ENCODE measurements at places on chromosomes 6 and 20.
A peak's percentile ranks its signal among the peaks of the same experiment; 100 is the strongest.

GRCh38 chr6:11224252-11224965, 8.1 kb downstream of the NEDD9 start:
- no peak for DNase-seq

DNA sequence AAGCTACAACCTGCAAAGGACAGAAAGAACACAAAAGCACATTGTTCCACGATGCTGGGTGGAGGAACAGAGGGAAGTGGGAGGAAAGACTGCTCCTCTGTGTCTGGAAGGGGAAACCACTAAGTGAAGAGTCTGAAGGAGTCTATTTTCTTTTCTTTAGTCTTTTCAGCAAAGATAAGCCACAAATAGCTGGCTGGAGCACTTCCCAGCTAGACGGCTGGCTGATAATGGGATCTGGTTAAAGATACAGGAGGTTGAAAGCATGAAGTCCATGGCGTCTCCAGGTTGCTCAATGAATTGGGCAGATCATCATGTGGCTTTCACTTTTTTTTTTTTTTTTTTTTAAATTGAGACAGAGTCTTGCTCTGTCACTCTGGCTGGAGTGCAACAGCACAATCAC, 154.0 kb upstream of the KCNG1 start:
- DNase-seq: no peak

- DNase-seq: no peak
Measured at GRCh38 chr6:33147807-33148666, 44.2 kb downstream of the COL11A2 start.

GRCh38 chr6:87905101-87905641, 142.5 kb upstream of the SPACA1 start:
- DNase-seq: peak; percentile 35

- DNase-seq: peak; percentile 57
Measured at GRCh38 chr6:43506667-43507471, 3.3 kb downstream of the LRRC73 start.

DNA sequence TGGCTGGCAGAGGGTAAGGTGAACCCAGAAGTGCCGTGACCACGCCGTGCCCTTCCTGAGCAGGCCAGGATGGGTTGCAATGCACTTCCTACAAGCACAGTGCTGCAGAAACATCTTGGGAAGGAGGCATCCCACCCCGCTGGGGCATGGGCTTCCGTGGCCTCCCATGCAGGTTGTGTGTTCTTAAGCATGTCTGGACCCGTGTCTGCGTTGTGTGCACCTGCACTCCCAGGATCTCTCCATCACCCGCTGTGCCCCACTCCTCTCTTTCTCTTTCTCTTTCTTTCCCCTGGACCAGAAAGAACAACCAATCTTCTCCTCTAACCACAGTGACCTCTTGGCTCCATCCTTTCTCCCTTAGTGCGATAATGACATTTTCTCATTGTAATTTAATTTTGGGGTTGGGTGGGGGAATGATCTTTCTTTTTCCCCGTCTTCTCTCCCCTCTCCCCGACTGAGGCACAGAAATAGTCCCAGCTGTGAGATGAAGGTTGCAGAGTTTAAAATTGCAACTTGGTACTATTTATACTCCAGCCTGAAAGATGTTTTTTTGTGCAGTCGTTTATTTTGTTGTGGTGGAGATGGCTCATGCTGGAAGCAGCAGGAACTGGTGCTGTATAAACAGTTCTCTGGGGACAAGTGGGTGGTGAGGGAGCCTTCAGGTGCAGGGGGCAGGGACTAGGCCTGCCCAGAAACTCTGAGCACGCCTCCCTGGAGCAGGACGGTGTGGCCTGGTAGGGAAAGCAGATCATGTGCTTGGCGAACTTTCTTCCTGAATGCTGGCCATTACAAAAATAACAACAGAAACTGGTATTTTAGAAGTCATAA, 20.5 kb downstream of the BCAS4 start:
- DNase-seq: no peak

- no peak for DNase-seq
Measured at GRCh38 chr20:56360133-56360907, 1.5 kb downstream of the FAM210B start.

DNA sequence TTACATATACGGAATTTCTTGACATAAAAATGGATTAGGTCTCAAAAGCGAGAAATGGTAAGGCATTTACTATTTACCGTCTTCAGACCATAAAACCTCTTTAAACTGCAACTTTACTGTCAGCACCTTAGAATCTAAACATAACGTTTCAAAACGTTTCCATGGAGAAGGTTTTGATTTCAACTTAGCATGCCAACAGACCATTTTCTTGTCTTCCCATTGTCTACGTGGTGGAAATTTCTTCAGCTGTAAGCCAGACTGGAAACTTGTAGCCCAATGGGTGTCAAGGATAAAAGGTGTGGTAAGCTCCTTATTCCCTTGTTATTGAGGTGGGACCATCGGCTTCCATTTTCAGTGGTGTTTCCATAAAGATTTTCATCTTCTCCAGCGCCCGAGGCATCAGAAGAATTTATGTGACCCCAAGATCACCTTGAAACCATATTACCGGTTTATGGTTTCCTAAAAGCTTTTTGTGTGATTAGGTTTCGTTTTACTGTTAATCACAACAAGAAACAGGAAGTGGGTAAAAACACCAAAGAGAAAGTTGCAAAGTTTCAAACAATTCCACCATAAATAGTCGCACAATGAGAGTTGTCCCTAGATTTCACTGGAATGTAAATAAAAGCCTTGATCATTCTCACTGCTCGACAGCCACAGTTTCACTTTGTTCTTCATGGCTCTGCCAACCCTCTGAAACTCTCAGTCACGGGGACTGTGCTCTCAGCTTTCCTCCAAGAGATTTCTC, 63.0 kb upstream of the CD2AP start:
- DNase-seq: no peak

DNA sequence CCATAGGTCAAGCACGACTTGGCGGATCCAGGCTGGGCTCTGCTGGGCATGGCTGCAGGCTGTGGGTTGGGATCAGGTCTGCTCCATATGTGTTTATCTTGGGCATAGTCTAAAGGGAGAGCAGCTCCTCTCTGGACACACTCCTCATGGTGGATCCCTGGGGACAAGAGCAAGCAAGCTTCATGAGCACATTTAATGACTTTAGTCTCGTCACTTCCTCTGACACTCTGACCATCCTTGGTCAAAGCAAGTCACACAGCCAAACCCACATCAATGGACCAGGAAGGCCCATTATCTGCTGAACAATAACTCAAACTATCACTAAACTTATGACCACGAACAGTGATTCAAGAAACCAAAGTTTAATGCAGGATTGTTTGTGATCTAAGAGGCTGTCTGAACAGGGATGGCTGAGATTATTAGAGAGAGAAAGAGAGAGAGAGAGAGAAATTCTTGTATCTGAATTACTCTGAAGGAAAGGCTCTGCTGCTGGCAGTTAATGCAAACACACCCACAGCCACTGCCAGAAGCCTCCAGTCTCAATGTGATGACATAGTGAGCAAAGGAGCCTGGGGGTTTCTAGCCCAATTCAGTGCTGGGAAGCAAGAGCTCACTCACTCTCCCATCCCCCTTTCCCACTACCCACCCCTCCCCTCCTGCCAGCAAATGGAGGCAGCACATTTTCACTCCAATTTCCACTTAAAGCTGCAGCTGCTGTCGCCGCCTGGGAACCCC, 490.2 kb upstream of the SULF2 start:
- DNase-seq: no peak

DNA sequence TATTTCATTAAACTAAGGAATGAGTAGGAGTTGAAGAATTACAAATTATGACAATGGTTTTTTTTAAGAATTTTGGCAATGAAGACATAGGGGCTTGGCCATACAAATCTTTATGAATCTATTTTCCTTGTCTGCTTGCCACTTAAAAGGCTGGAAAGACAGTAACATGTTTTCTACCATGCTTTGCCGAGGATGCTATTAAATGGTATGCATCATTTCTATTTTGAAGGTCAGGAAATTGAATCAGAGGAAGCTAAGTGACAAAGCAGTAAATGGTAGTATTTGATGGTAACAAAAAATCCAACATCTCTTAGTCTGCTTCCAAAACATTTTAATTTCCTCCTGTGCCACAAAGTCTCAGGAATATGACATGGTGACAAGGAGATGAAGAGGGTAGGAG, 287.2 kb downstream of the RFPL4B start:
- DNase-seq: no peak

Measured in GM18507 (cell line).